Central memory CD4-positive, alpha-beta T cell (primary cell): ENCODE measurements at places on chromosomes 1 and 21.

DNA sequence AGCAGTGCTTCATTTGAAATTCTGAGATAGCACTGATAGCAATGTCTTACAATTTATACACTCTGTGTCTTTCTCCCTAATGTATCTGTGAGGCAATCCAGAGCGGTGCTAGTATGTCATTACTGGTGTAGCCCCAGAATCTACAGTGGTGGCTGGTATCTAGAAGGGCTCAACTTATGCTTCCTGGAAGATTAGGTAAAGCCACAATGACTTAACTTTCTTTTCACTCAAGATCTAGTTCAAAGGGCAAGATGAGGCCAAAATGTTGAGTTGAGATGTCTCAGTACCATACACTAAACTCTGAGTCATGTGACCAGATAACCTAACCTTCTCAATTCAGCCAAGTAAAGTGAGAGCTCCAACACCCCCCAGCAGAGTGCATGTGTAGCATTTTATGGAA lies 77.5 kb downstream of the PAPPA2 start:
- no peak for DNase-seq

- DNase-seq = no peak
These were observed 32.0 kb upstream of the GBP5 start for GRCh38 chr1:89304572-89305230.

GRCh38 chr1:237655778-237656177 lies 234.9 kb downstream of the ZP4 start:
- DNase-seq = no peak

- no peak for DNase-seq
These were observed 1.6 kb upstream of the ZNF124 start for GRCh38 chr1:247173431-247173830.

- no peak for DNase-seq
These were observed 11.4 kb downstream of the CLCA2 start for GRCh38 chr1:86435327-86435726.

- DNase-seq = no peak
These were observed 41.1 kb downstream of the TENT5C start for GRCh38 chr1:117646956-117647355.

DNA sequence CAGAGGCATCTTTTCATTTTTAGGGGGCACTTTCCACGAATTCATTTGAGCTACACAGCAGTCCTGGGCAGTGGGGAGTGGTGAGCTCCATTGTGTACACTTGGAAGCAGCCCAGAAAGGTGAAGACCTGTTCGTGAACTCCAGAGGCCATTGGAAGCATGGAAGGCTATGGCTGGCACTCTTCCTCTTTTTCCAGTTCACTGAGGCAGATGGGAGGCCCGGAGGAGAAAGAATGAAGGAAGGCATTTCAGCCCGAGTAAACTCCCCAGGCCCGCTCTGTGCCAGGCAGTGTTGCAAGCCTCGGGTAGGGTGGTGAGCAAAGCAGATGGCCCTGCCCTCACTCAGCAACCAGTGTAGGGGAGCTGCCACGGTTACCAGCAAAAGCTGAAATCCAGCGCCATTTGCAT lies 673 bp upstream of the DHCR24 start:
- DNase-seq = no peak

DNA sequence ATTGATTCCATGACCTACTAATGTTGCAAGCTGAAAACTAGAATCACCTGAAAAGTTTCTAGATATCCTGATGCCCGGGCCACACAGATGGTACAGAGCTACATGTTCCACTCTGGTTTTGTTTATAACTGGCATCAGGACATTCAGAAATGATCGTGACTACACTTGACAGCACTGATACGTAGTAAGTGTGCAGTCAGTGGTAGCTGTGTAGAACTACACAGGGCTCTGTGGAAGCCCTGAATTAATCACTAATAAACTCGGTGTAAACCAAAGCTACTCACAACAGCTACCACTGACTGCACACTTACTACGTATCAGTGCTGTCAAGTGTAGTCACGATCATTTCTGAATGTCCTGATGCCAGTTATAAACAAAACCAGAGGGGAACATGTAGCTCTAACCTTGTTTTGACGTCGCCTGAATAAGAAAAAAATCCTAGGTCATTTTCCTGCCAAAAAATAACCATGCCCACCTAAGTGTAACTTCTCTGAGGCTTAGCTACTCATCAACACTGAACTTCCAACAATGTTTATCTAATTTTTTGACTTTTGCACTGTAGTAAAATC lies 149.7 kb downstream of the TGFBR3 start:
- no peak for DNase-seq

DNA sequence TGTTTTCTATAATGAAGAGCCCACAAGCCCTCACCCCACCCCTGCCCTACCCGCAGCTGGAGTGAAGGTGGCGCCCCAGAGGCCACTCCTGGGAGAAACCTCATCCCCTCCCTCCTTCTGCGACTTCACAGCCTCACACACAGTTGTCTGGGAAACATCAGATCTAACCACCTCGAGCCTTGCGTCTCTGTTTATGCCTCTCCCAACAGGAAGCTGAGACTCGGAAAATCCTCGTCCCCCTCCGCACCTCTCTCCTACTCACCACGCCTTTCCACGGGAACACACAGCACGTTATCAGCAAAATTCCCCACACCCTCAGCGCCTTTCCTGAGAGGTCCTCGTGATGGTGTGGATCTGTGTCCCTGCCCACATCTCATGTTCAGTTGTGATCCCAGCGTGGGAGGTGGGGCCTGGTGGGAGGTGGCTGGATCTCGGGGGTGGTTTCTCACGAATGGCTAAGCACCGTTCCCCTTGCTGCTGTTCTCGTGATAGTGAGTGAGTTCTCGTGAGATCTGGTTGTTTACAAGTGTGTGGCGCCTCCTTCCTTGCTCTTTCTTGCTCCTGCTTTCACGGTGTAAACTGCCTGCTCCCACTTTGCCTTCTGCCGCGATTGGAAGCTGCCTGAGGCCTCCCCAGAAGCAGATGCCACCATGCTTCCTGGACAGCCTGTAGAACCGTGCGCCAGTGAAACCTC lies 190.6 kb downstream of the KIF26B start:
- no peak for DNase-seq

DNA sequence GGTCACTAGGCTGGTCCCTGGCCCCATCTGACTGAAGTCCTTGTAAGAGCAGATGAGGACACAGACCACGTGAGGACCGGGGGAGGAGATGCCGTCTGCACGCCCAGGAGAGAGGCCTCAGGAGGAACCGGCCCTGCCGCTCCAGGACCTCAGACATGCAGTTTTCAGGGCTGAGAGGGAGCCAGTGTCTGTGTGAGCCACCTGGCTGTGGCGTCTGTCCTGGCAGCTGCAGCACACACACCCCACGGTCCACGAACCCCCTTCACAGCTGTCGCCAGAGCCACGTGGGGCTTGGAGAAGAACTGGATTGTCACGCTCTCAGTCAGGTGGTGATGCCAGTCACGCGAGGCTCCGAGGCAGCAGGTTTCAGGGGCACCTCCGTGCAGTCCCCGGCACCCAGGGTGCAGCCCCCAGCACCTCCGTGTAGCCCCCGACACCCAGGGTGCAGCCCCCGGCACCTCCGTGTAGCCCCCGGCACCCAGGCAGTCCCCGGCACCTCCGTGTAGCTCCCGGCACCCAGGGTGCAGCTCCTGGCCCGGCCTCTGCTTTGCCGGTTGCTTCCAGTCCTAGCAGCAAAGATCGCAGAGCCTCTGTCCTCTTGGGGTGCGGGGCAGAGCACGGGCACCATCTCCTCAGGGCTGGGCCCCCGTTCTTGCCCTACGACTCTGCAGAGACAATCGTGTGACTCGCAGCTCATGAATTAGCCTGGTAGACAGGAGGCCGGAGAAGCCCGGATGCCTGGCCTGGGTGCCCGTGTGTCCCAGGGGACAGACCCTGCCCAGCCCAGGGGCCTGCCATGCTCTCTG lies 19.0 kb upstream of the SUMO3 start:
- DNase-seq = no peak

DNA sequence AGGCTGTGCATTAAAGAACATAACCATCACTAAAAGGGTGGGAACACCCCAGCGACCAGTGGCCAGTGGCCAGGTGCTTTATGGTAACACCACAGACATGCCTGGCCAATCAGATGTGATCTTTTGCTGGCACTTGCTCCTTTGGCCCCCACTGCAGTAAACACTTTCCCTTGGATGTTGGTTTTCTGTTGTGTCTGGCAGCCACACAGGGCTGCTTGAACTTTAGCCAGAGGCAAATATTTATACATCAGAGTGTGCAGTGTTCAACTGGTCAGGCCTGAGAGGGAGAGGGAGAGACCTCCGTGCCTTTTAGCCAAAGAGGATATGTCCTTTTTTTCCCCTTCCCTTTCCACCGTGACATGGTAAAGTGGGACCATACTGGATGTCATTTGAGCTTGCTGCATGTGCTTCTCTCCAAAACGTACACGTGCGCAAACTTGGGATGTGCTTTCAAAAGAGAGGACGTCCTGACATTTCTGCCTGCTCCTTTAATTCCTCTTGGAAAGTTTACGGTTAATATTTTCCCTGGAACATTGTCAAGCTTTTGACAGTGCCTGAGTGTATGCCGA lies 101.2 kb downstream of the NFIA start:
- no peak for DNase-seq

DNA sequence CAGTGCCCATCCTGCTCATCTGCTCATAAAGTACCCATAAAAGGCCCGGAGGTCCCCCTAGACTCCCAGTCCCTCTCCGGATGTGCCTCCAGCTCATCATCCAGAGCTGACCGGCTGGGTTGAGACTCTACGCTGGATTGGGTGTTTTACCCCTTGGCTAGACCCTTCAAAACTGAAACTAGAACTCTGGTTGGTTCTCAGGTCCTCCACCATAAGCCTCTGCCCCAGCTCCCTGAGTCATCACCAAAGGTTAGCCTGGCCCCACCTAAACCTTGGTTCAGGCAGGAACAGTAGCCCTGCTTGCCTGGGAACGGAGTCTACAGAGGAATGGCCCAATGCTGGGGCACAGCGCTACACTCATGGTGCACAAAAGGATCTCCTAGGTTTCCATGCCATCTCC lies 75.1 kb downstream of the TLR5 start:
- no peak for DNase-seq

- DNase-seq = no peak
These were observed 53.5 kb downstream of the ITSN1 start for GRCh38 chr21:33695813-33696212.

- no peak for DNase-seq
These were observed 857.8 kb upstream of the B3GALT2 start for GRCh38 chr1:194043984-194044755.

DNA sequence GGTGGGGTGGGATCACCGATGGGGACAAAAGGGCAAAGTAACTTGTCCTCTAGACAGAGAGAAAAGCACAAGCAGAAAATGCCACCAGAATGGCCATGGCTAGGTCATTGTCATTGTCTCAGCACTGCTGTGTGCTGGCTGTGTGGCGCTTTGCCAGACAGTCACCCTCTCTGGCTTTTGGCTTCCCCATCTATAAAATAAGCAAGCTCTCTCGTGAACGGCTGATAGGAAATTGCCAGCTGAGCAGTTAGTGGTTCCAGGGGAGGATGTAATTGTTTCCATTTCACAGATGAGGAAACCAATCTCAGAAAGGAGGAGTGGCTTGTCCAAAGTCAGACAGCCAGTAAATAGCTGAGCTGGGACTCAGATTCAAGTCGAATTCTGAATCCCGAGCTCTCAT lies 32.5 kb downstream of the PADI2 start:
- DNase-seq = no peak

DNA sequence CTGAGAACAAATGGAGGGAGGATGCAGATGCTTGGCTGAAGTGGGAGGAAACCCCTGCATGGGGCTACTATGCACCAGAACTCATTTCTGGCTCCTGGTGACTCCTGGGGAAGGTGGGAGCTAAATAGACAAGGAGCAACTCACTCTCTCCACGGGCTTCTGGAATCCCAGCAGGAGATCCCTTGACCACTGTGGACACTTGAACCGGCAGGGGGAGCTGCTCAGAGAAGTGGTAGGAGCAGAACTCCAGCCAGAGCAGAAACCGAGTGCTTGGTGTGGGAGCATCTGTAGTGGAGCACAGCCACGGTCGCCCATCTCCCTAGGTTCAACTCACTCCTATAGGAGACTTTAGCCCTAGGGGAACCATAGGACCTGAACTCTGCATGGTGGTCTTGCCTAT lies 205.6 kb upstream of the GJB5 start:
- DNase-seq = no peak

DNA sequence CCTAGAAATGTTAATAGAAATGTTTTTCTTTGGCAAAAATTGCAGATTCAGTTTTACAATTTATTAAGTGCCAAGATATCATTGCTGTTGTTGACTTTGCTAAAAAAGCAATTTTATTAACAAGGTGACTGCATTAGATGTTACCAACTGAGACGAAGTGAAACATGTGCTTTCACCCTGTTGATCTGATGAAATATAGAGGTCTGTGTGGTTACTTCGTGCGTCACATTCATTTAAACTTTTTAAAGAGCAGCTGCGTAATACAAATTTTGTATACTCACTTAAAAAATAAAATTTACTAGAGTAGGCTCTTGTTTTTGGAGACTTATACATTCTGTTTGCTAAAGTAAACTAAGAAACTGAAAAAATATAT lies 465.7 kb downstream of the USP25 start:
- no peak for DNase-seq

- DNase-seq = no peak
These were observed 26.5 kb upstream of the RPL11 start for GRCh38 chr1:23664837-23665795.

GRCh38 chr1:63937461-63938022 lies 163.7 kb downstream of the ROR1 start:
- DNase-seq = no peak

DNA sequence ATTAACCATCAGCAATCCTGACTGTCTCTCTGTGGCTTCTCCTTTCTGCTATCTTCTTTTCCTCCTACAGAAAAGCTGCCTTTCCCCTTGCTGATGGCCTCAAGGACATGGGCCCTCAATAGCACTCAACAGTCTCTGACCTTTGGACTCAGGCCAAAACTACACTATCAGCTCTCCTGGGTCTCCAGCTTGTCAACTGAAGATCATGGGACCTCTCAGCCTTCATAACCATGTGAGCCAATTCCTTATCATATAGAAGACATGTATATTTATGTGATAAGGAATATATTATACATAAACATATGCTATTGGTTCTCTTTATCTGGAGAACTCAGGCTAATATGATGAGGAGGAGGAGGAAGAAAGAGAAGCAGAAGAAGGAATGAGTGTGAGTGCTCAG lies 91.8 kb upstream of the GJB5 start:
- DNase-seq = no peak

- DNase-seq = no peak
These were observed 7.4 kb downstream of the IFFO2 start for GRCh38 chr1:18948913-18949685.

DNA sequence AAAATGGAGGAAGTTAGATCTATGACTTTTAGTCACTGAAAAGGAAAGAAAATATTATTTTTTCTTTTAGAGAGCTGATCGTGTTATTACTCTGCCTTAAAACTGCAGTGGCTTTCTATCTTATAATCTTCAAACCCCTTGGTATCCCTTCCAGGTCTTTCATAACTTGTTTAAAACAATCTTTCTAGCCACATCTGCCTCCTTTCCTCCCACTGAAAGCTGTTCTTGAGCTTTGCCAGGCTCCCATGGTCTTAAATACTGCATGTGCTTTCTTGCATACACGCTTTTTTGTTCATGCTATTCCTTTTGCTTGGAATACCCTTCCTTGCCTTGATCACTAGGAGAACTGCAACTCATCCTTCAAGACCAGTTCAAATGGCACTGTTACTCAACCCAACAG lies 65.9 kb upstream of the GADD45A start:
- DNase-seq = no peak
